GM04503 (cell line): ENCODE measurements at places on chromosomes 13 and 19.
A peak's percentile ranks its signal among the peaks of the same experiment; 100 is the strongest.

DNA sequence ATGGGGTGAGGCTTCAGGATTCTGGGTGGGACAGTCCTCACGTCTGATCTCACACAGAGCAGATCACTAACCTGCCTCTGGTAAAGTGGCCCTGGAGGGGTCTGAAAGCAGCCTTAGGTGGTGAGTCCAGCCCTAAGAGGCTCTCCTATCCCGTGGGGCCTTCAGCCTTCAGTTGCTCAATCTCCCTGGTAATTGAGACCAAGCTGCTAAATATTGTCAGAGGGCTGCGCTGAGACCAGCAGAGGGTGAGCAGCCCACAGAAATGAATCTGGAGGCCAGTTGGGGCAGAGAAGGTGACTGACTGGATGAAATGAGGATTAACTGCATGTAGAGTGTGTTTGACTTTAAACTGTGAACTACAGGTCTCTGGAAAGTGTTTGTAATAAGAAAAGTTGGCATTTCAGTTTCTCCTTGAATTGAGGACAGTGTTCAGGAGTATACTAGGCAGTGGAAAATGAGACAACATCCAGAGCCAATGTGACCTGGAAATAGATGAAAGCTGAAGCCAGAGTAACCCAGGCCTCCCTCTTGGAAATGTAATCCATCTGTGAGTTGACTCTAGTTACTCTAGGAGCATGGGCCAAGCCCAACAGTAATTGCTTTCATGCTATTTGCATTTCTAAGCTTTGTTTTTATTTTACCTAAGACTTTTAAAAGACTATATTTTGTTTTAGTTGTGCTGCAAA is 14.3 kb upstream of the HSPH1 start:
- no peak for DNase-seq

DNA sequence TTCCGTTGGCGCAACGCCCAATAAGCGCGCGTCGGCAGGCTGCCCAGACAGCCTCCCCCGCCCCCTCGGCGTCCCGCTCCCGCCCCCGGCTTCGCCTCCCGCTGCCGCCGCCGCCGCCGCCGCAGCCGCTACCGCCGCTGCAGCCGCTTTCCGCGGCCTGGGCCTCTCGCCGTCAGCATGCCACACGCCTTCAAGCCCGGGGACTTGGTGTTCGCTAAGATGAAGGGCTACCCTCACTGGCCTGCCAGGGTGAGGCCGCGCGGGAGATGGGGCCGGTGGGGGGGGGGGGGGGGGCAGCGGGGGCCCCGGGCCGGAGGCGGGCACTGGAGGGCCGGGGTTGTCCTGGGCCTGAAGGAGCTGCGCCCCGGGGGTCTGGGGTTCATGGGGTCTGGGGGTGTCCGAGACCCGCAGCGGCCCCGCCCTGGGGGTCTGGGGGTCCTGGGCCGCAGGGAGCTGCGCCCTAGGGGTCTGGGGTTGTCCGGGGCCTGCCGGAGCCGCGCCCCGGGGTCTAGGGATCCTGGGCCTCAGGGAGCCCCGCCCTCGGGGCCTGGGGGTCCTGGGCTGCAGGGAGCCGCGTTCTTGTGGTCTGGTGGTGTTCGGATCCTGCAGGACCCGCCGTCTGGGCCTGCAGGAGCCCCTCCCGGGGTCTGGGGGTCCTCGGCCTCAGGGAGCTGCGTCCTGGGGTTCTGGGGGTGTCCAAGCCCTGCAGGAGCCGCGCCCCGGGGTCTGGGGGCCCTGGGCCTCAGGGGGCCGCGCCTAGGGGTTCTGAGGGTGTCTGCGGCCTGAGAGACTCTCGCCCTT is at the start of gene HDGFL2:
TSS of gene HDGFL2 (plus strand) at position 124 of the 801 bp plus-strand sequence. CDS start at position 178, 54 bp downstream.
- no peak for DNase-seq

DNA sequence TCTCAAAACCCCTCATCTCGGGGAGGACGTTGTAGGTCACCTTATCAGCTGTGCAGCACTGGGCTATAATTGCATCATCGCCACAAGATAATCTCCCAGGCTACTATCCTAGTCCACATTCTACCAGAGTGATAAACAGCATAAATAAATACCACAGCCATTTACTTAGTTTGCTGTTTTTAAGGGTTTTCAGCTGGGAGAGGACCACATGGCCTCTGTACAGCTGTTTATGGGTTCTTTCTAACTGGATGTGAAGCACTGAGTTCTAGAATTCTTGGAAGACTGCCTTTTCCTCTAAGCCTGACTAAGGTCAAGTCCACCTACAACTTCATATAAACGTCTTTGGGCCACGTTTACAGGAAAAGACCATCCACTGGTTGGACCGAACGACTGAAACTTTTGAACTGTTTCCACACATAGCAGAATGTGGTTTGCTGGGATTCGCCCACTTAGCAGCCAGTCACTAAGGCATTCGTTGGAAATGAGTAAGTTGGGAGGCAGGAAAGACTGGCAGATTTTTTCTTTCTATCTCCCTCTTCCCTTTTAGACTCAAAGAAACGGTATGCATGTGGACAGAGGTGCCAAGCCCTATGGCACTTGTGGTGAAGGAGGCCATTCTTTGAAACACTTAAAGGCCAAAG is 752.5 kb upstream of the SGCG start:
- DNase-seq = no peak

DNA sequence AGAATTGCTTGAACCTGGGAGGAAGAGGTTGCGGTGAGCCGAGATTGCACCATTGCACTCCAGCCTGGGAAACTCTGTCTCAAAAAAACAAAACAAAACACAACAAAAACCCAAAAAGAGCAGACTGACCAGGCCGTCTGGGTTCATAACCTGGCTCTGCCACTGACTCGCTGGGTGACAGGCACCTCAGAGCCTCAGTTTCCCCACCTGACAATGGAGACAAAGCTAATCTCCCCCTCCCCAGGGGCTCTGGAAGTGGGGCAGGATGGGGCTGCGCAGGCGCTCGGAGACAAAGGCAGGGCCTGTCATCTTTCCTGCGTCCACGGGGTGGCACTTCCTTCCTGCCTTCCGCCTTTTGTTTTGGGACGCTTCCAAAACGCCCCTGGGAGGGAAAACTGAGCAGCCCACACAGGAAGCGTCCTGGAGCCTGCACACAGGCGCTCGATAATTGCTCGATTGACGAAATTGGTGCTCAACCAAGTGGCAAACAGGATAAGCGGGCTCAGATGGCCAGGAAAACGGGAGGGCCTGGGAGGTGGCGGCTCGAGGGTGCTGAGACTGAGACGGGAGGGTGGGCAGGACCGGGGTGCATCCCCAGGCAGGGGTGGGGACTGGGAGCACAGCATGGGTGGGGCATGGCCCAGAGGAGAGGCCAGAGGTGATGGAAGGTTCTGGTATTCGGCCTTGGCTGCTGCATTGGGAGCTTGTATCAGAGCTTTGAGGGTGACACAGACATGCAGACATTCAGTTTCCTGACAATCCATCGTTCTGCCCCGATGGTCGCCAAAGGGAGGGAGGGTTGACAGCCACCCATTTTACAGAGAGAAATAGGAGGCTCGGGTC is 17.8 kb downstream of the SPC24 start:
- DNase-seq = peak; percentile 73

DNA sequence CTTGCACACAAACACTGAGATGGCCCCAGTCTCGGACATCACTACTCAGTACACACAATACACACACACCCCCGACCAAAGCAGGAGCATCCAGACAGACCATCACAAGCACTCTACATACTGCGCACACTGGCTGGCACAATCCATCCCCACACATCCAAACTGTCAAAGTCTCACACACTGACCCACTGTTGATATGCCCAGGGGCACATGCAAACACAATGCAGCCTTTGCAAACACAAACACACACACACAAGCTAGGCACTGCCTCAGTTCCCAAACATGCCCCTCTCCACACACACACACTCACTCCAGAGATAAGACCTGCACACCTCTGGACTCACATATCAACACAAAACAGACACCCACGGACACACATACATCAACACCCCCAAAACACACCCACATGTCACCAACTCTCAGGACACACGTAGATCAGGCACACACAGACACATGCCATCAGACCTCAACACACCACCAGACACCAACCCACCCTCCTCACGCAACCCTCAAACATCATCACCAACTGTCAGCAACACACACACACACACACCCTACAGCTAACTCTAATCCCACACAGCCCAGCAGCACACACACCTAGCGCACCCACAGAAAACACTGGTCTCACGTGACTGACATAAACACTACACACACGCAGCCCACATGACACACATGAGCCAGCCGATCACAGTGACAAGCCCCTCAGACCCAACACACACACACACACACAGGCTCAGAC is 1.9 kb downstream of the BBC3 start:
- no peak for DNase-seq

DNA sequence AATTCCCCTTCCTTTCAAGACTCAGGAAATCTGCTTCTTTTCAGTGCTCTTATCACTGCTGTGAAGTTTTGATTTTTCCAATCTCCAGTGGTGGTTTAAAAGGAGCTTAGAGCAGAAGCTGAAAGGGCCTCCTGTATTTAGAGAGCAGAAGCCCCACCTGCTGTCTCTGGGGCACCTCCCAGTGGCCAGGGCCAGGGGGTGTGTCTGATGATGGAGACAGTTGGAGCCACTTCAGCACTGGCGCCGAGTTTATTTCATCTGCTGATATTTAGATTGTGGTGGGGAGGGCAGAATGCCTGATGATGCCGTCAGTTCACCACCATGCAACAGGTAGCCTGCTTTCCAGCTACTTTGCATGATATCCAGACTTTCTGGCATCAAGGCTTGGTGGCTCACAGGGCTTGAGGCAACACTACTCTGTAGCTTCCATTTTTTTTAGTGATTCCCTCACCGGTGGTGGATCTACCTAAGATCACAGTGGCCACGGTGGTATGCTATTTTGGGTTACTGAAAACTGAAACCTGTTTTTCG is 371.9 kb downstream of the KCNRG start:
- no peak for DNase-seq

- DNase-seq = no peak
These were observed 20.3 kb downstream of the C19orf81 start for GRCh38 chr19:50669302-50670101.

DNA sequence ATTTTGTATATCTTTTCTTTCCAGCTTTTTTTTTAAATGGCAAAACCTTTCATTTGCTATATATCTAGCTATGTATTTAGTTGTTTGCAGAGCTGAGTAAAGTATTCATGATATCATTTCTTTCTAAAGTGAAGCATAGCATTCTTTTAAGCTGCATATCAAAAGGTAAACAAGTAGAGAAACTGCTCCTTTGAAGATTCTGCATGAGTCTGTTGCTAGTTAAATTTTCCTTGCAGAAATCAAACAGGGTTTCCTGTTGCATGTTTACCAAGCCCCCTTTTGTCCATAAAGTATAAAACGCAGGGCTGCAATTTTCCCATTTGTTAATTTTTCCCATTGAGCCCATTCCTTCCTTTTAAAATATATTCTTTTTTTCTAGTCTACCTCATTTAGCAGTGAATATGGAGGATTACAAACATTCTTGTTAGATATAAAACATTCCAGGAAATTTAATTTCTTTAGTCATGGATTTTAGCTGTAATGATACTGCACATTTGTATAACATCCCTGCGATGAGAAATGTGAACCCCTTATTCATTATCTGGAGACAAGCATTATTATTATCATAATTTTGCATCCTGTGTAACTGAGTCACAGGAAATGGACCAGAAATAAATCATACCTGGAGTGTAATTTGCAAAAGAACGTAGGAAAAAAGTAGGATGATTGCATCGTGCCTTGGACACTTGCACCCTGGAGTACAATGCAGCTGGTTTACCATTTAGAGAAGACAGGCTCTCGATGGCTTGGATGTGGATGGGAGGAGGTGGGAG is 110.9 kb upstream of the ARGLU1 start:
- DNase-seq = no peak

- DNase-seq = no peak
These were observed 7.5 kb upstream of the C2CD4C start for GRCh38 chr19:416416-416815.

- DNase-seq = no peak
These were observed 109.3 kb downstream of the ZIC5 start for GRCh38 chr13:99862244-99862643.

GRCh38 chr13:75432811-75433244 is 49.1 kb downstream of the TBC1D4 start:
- no peak for DNase-seq

DNA sequence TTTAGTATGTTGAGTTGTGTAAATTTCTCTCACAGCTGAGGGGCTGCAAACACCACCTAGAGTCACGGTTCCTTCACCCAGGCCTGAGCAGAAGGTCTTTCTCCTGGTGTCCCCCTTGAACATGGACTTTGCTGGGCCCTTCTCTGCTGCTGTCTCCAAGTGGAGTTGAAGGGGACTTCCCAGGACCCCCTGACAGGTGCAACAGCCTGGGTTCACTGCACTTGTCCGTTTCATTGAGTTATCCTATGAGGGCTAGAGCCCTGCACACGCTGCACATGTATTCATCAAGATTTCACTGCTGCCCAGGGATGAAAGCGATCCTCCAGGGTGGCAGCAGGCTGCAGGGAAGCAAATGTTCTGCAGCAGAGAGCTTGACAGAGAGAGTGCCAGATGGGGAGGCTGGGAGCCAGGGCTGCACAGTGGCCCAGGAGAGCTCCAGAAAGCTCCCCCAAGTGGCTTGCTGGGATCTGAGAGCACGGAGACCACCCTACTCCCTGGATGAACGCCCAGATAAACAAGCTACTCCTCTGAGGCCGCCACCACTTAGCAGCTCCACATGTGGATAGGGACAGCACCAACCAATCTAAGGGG is 10.3 kb downstream of the TMEM272 start:
- DNase-seq = no peak

DNA sequence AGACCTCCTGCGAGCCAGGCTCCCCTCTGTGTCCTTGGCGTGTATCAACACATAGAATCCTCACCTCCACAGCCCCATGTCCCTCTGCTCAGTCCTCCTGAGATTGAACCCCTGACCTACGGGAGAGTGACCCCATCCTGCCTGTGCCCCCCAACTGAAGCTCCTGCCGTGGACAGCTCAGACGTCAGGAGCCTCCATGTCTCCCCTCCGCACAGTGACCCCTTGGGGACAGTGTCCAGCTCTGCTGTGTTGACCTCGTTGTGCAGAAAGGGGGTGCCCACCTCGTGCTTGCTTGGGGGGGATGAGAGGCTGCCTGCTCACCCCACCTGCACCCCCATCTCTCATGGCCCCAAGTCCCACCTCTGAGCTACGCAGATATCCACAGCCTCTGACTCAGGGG is 490 bp upstream of the SIGLEC9 start:
- no peak for DNase-seq

GRCh38 chr19:35545001-35545854 is at the start of gene TMEM147:
Gene TMEM147 (plus strand): TSS chr19:35545626. CDS start chr19:35545740, 114 bp downstream.
- DNase-seq = peak; percentile 38

DNA sequence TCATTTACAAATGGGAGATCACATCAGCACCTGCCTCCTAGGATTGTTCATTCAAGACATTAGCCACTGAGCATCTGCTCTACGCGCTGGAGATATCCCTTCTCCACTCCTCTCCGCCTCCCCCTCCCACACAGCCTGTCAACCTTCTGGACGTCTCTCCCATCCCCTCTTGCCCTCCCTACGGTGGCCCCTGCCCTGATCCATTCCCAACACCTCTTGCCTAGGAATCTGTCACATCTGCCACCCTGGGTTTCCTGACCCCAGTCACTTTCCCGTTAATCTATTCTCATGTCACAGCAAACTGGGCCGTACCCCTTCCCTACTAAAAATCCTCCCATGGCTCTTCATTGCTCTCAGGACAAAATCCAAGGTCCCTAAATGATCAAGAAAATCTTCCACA is 10.3 kb downstream of the DYRK1B start:
- no peak for DNase-seq
